ENCODE measurements at places on chromosomes 5 and 9.
A peak's percentile ranks its signal among the peaks of the same experiment; 100 is the strongest.

- H3K27me3 ChIP-seq: no peaks in the 10 kb centered on the region
- no peak overlapping the region for H3K27ac ChIP-seq
- no peaks in the 10 kb centered on the region for H3K4me1 ChIP-seq
- no peak overlapping the region for H3K4me3 ChIP-seq
Observed at GRCh38 chr5:104186100-104186499, 623.5 kb upstream of the NUDT12 start.

DNA sequence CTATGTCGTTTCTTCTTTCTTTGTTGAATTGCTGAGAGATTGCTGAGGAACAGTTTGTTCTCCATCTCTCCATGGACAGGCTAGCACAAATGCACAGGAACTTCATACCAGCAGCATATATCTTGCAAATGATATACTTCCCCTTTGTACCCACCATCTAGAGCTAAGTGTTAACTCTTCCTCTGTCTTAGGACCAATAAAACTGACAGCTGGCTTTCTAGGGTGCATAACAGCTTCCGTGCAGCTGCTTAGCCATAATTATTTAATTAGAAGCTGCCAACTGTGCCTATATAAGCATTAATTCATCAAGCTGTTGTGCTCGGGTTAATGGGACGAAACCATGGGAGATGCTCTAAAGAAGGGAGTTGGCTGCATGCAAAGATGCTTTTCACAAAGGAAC is 38.7 kb downstream of the KCTD16 start:
- H3K27me3 ChIP-seq: no peaks in the 10 kb centered on the region
- peaks cover 4% of the 10 kb centered on the region for H3K4me1 ChIP-seq
- no peak for DNase-seq
- no peak overlapping the region for H3K4me3 ChIP-seq
- H3K36me3 ChIP-seq: no peaks in the 10 kb centered on the region

DNA sequence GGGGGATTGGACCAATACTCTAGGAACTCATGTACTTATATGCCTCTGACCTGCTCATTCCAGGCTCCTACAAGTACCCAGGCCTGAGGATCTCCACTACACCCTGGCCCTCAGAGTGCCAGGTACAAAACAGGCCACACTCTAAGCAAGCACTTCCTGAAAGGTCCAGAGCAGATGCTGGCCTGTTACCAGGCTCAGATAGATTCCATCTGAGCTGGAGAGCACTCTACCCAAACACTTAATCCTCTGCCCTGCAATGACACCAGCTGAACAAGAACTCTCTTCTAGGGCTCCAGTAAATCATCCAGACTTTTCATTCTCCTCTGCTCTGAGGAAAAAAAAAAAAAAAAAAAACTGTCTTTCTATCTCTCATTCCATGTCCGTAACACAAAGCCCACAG is 2.9 kb downstream of the P4HA2 start:
- no peaks in the 10 kb centered on the region for H3K36me3 ChIP-seq
- H3K27me3 ChIP-seq: no peaks in the 10 kb centered on the region
- DNase-seq: no peak
- H3K4me3 ChIP-seq: no peak overlapping the region

- H3K27ac ChIP-seq: no peak overlapping the region
- no peak for DNase-seq
- no peaks in the 10 kb centered on the region for H3K27me3 ChIP-seq
- H3K4me1 ChIP-seq: no peaks in the 10 kb centered on the region
- H3K4me3 ChIP-seq: no peak overlapping the region
Observed at GRCh38 chr5:64599226-64599625, 91.1 kb upstream of the SHISAL2B start.

DNA sequence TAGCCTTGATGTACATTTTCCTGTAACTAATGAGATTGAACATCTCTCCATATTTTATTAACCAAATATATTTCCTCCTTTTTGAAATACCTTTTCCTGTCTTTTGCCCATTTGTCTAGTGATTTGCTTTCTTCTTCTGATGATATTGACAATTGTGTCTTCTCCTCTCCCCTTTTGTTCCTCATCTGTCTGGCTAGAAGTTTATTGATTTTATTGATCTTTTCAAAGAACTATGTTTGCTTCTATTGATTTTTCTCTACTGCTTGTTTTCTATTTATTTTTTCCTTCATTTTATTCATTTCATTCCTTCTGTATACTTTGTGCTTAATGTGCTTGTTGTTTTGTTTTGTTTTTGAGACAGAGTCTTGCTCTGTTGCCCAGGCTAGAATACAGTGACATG is 181.4 kb upstream of the SMIM23 start:
- H3K4me3 ChIP-seq: no peak overlapping the region
- no peak for DNase-seq
- no peaks in the 10 kb centered on the region for H3K36me3 ChIP-seq
- H3K4me1 ChIP-seq: peaks cover 3% of the 10 kb centered on the region

DNA sequence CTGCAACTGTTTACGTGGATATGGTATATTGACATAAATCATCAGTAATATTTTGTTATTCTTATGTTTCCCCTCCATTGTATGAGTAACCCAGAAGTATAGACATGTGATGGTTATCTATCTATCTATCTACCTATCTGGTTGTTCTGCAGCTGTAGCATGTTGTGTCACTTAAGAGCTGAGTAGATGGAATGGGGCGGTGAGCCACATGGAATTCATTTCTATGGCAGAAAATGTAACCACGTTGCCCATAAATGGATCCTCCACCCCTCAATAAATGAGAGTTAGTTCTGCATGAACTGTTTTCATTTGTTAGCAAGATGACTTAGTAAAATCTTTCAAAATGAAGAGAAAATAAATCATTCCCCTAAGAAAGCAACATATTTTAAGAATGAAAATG is 553.2 kb downstream of the MAT2B start:
- no peaks in the 10 kb centered on the region for H3K27me3 ChIP-seq
- no peak overlapping the region for H3K27ac ChIP-seq
- H3K36me3 ChIP-seq: no peaks in the 10 kb centered on the region
- no peak for DNase-seq
- H3K4me3 ChIP-seq: no peak overlapping the region
- no peaks in the 10 kb centered on the region for H3K4me1 ChIP-seq

DNA sequence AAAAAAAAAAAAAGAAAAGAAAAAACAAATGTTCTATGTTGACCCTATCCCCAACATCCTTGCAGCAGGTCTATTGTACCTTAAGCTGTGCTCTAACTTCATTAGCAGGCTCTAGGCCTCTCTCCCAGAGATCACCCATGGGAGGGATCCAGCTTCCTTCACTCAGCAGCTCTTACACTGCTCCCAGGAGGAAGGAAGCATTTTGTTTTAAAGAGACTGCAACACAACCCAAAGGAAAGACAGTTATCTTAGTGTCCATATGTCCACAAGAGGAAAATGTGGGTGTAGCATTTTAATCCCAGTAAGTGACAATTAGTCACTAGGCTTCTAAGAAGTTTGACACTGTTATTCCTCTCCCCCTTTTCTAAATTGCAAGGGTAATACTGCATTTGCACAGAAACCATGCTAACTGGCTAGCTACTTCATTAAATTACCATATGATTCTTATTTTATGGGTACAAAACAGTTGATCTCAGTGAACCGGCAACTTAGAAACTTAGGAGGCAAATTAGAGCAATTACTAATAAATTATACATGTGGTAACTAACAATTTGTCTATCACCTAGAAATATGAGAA is 58.8 kb downstream of the MARCHF3 start:
- no peaks in the 10 kb centered on the region for H3K4me1 ChIP-seq
- DNase-seq: no peak
- H3K36me3 ChIP-seq: no peaks in the 10 kb centered on the region
- no peak overlapping the region for H3K27ac ChIP-seq
- no peak overlapping the region for H3K4me3 ChIP-seq

GRCh38 chr5:144151026-144151425 is 19.4 kb downstream of the YIPF5 start:
- H3K27ac ChIP-seq: no peak overlapping the region
- no peak overlapping the region for H3K4me3 ChIP-seq
- H3K36me3 ChIP-seq: no peaks in the 10 kb centered on the region
- H3K27me3 ChIP-seq: no peaks in the 10 kb centered on the region
- H3K4me1 ChIP-seq: no peaks in the 10 kb centered on the region

- DNase-seq: no peak
- H3K4me1 ChIP-seq: peaks cover 9% of the 10 kb centered on the region
- no peak overlapping the region for H3K27ac ChIP-seq
- peaks cover 64% of the 10 kb centered on the region for H3K36me3 ChIP-seq
- no peaks in the 10 kb centered on the region for H3K27me3 ChIP-seq
- H3K4me3 ChIP-seq: no peak overlapping the region
Observed at GRCh38 chr5:149353911-149354310, 3.9 kb upstream of the PCYOX1L start.

- DNase-seq: no peak
- H3K4me1 ChIP-seq: no peaks in the 10 kb centered on the region
- H3K4me3 ChIP-seq: no peak overlapping the region
- H3K27me3 ChIP-seq: no peaks in the 10 kb centered on the region
- H3K27ac ChIP-seq: no peak overlapping the region
- H3K36me3 ChIP-seq: peaks cover 34% of the 10 kb centered on the region
Observed at GRCh38 chr5:68274847-68275651, 59.5 kb downstream of the PIK3R1 start.

GRCh38 chr9:61666310-61666709 is 476.5 kb downstream of the SPATA31A7 start:
- H3K4me3 ChIP-seq: no peak overlapping the region
- no peak overlapping the region for H3K27ac ChIP-seq
- DNase-seq: no peak
- H3K36me3 ChIP-seq: no peaks in the 10 kb centered on the region

GRCh38 chr5:57710126-57710525 is 227.5 kb upstream of the ACTBL2 start:
- no peaks in the 10 kb centered on the region for H3K27me3 ChIP-seq
- no peak overlapping the region for H3K4me3 ChIP-seq
- H3K36me3 ChIP-seq: no peaks in the 10 kb centered on the region
- DNase-seq: no peak
- no peak overlapping the region for H3K27ac ChIP-seq
- H3K4me1 ChIP-seq: no peaks in the 10 kb centered on the region

DNA sequence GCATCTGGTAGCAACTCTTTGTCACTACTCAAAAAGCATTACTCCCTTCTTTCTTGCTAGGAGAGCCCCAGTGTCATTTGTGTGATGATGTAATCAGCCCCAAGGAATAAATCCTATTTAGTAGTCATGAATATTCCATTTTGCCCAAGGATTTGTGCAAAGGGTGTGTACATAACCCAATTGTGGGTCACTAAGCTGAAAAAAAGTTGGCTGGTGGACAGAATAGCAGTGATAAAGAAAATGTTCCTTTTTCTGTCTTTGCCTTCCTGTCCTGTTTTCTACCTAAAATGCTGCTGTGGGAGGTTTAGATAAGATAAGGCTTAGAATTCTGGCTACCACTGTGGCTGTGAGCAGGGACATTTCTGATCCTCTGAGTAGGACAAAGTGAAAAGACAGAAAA is 223.1 kb upstream of the ITGA1 start:
- H3K36me3 ChIP-seq: no peaks in the 10 kb centered on the region
- no peak overlapping the region for H3K4me3 ChIP-seq
- no peak for DNase-seq

DNA sequence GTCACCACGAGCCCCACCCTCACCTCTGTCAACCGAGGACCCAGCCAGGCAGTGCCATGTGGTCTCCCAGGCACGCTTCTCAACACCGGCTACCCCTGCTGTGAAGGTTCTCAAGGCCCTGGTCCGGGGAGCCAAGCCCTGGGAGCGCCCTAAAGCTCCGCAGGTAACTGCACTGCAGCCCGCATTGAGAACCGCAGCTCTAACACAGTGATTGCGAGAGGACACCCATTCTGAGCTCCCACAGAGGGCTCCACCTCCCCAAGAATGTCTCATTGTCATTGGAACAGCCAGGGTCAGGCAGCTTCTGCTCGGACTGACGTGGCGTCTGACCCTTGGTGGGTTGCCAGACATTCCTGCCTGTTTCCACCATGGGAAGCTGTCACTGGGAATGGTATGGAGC is 88.3 kb downstream of the ANKRD33B start:
- H3K27me3 ChIP-seq: no peaks in the 10 kb centered on the region
- peak; percentile 57 for DNase-seq
- H3K4me1 ChIP-seq: no peaks in the 10 kb centered on the region
- H3K4me3 ChIP-seq: no peak overlapping the region

DNA sequence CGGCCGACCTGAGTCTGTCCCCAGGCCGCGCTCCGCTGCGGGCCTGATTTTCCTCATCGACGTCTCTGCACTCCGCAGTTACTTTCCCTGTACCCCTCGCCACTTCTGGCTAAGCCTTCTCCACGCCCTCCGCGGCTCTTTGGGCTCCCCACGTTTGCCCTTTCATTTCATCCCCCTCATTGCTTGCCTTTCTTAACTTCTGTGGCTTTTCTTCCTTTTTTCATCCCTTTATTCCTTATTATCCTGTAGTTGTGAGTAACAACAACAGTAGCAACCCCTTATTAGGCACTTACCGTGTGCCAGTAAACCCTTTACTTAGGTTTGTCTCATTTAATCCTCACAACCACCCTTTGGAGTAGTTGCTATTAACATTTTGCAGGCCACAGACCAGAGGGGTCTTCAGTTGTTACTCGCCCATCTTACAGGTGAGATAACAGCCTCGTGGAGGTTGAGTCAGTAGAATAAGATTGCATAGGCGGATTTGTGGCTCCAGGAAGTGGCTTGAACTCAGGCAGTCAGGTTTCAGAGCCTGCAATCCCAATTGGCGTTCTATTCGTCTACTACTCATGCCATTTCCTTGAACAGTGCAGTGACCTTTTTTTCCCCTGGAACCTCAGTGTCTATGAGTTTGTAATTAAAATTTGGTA is 724 bp downstream of the TCERG1 start:
- peak overlapping the region; percentile 78 for H3K4me3 ChIP-seq
- H3K4me1 ChIP-seq: peaks cover 11% of the 10 kb centered on the region
- H3K27me3 ChIP-seq: no peaks in the 10 kb centered on the region
- H3K36me3 ChIP-seq: no peaks in the 10 kb centered on the region

GRCh38 chr5:149500922-149501582 is 50.2 kb downstream of the CSNK1A1 start:
- no peaks in the 10 kb centered on the region for H3K27me3 ChIP-seq
- H3K27ac ChIP-seq: no peak overlapping the region
- no peaks in the 10 kb centered on the region for H3K4me1 ChIP-seq
- no peak overlapping the region for H3K4me3 ChIP-seq

GRCh38 chr5:163670036-163670435 is 164.6 kb downstream of the MAT2B start:
- no peaks in the 10 kb centered on the region for H3K27me3 ChIP-seq
- no peaks in the 10 kb centered on the region for H3K4me1 ChIP-seq
- DNase-seq: no peak
- H3K36me3 ChIP-seq: no peaks in the 10 kb centered on the region
- no peak overlapping the region for H3K27ac ChIP-seq
- H3K4me3 ChIP-seq: no peak overlapping the region

GRCh38 chr9:81605170-81605670 is 84.1 kb downstream of the TLE1 start:
- H3K4me3 ChIP-seq: no peak overlapping the region
- no peaks in the 10 kb centered on the region for H3K27me3 ChIP-seq
- H3K27ac ChIP-seq: peak overlapping the region; percentile 58
- no peak for DNase-seq
- peaks cover 6% of the 10 kb centered on the region for H3K36me3 ChIP-seq

- H3K36me3 ChIP-seq: no peaks in the 10 kb centered on the region
- no peak overlapping the region for H3K27ac ChIP-seq
- H3K4me3 ChIP-seq: no peak overlapping the region
- H3K4me1 ChIP-seq: no peaks in the 10 kb centered on the region
- no peak for DNase-seq
- H3K27me3 ChIP-seq: no peaks in the 10 kb centered on the region
Observed at GRCh38 chr9:84761137-84761808, 91.7 kb downstream of the NTRK2 start.

Measured in ascending aorta (tissue), 2 donors.